ENCODE measurements at places on chromosomes 7 and 10. TPM values are rescaled to one million over a fixed set of nuclear protein-coding genes. Genes with fewer than 3 reads are reported as not detected.

The PHYHIPL gene
- not detected for polyA plus RNA-seq

DNA sequence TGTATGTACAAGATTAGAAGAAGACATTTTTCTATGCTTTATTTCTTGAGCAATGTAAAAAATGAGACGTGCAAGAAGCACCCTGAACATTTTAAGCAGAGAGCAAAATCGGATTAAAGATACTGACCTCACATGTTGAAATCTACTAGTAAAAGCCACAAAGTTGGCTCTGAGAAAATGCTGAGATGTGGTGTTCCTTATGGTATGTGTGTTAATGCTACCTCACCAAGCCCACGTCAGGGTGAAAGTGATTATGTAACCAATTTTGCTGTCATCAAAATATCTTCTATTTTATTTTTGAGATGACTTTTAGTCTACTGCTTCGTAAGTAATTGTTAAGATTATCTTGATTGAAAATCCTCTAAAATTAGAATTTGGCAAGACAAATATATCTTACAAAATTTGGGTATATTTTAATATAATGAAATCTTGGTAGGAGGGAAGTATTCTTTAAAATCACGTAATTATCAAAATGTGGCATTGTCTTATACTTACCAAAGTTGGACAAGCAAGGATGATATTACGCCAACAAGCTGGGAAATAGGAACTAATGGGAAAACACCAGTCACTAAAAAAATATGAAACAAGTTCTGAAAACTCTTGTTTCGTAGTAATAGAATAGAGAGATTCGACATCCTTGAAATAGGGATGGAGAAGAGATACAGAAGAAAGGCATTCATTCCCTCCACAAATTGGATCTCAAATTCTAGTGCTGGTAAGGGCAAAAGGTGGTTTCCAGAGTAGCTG, 5.8 kb downstream of the ADO start:
- DNase-seq: no peak

DNA sequence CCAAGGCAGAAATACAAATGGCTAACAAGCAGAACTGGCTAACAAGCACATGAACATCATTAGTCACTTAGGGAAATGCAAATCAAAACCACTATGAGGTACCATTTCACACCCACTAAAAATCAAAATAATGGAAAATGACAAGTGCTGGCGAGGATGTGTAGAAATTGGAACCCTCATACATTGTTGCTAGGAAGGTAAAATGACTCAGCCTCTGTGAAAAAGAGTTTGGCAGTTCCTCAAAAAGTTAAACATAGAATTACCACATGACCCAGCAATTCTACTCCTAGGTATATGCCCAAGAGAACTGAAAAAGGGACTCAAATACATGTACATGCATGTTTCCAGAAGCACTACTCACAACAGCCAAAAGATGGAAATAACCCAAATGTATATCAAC, 52.8 kb upstream of the ANAPC16 start:
- DNase-seq: no peak

- no peak for DNase-seq
Observed at GRCh38 chr7:23247046-23247602, 549 bp downstream of the GPNMB start.

The CCZ1B gene
- polyA plus RNA-seq: 19.4 TPM

Measured in immature natural killer cell (primary cell).